ENCODE measurements at places on chromosomes 3 and 15.

DNA sequence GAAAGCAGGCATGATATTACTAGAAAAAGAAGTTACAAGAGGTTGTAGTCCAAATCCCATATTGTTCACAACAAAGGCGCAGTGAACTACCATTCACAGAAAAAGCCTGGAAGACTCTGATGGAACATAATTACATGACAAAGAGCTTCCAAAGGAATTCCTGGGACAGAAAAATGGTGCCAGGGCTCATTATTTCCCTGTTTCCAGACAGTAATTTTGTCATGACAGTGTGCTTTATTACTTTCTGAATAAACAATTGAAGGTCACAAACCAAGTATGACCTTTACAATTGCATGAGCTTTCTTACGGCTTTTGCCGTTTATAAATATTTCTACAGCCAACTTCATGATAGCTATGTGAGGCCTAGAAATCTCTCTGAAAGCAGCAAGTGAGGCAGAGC, 61.0 kb downstream of the CYFIP1 start:
- no peak for DNase-seq

GRCh38 chr15:57573151-57573550, 18.6 kb upstream of the MYZAP start:
- no peak for DNase-seq

GRCh38 chr15:88489321-88489720, 21.8 kb downstream of the MRPS11 start:
- DNase-seq = no peak

- DNase-seq = no peak
Measured at GRCh38 chr3:54783611-54784010, 144.2 kb downstream of the LRTM1 start.

GRCh38 chr3:37194533-37194932, 20.2 kb upstream of the LRRFIP2 start:
- no peak for DNase-seq

DNA sequence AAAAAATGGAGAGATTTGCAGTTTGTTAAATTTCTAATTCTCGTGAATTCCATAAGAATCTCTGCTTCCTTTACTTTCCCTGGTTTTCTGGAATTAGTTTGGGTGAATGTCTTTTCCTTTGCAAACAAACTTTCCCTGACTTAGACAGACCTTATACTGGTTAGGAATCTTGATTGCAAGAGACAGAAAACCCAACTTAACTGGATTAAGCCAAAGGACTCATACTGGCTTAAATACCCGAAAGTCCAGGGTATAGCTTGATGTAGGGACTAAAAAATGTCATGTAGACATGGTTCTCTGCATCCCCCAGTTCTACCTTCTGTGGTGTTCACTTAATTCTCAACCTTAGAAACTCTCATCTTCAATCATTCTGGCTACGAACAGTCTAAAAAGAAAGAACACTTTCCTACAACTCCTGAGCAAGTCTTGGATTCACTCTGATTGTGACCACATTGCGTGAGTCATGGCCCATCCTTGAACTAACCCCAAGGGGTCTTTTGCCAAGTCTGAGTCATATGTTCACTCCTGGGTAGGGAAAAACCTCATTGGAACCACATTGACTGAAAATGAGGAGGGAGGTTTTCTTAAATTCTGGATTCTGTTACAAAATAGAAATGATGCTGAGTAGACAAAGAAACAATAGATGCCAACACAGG, 136.0 kb upstream of the DAZL start:
- DNase-seq = no peak

GRCh38 chr3:127177226-127177625, 15.7 kb upstream of the PRR23E start:
- DNase-seq = no peak

- DNase-seq = peak; percentile 45
Measured at GRCh38 chr3:44476181-44476611, 1.3 kb downstream of the ZNF445 start.

- no peak for DNase-seq
Measured at GRCh38 chr15:98226578-98226977, 266.1 kb downstream of the ARRDC4 start.

DNA sequence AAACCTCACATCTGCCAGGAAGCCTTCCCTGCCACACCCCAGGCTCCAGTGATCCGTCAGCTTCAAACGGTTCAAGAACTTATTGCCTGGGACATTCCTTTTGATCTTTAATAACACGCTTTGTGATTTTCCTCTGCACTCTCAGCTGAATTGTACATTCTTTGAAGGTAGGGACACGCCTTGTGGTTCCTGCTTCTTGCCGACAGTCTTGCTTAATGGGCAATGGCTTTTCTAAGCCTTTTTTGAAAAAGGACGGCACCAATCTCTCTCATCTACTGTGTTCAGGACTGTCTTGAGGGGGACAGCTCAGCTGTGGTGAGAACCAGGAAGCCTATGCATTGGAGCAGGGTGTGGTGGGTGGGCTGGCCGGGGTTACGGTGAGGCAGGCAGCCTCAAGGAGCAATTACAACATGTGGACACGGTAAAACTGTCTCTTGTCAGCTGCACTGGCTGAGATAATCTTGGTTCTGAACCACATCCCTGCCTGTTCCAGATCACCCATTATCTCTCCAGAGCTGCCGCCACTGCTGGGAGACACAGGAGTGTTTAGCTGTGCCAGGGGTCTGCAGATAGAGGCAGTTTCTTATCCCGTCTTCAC, 46.0 kb upstream of the GLCE start:
- DNase-seq = no peak

DNA sequence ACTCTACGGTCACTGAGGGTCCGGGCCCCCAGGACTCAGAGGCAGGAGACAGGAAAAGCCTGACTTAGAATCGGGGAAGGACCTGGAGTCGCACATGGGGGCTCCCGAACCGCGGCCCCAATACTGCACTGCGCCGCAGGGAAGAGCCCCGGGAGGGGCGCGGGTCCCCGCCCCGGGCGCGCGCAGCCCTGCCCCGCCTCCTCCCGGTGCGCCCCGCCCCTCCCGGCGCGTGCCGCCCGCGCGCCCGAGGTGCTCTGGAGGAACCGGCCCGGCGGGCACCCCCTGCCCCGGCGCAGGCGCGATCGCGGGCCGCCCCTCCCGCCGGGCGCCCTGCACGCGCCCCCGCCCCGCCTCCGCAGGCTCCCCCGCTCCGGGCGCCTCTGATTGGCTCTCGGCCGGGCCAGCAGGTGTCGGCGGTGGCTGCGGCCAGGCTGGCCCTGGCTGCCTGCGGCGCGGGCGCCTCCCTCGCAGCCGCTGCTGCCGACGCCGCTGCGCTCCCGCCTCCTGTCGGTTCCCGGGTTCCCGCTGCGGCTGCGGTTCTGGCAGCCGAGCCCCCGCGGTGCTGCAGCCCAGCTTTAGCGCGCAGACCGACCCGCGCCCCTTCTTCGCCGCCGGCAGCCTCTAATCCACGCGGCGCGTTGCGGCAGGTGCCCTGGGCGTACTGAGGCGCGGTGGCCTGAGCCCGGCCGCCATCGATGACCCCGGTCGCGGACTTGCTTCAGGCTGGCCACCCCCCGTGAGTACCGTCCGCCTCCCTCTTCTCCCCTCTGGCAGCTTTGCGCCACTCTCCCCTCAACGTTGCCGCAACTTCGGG, at the start of gene MYRIP:
MYRIP (plus strand) TSS at position 429 of the 814 bp plus-strand sequence. CDS start 91,208 bp downstream, outside the sequence.
- peak; percentile 78 for DNase-seq
